ENCODE measurements at places on chromosomes 12 and 14.

DNA sequence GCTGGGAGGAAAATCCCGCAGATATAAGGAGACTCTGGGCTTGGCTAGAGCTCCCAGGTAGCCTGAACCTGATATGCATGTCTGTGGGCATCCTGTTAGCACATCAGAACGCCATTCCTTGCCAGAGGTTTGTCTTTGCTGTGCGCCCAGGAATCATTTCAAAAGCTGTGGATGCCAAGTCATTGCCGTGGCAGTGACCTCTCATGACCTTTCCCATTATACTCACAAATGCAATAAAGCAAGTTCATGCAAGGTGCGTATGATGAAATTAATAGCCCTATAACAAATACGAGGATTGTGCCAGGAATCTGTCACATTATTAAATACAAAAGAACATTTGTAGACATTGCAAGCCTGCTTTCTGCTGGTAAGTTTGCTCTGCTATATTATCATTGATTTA is 229.1 kb upstream of the PELI2 start:
- no peak overlapping the region for H3K27ac ChIP-seq
- H3K4me3 ChIP-seq: no peak overlapping the region
- H3K4me1 ChIP-seq: no peaks in the 10 kb centered on the region
- H3K36me3 ChIP-seq: no peaks in the 10 kb centered on the region

DNA sequence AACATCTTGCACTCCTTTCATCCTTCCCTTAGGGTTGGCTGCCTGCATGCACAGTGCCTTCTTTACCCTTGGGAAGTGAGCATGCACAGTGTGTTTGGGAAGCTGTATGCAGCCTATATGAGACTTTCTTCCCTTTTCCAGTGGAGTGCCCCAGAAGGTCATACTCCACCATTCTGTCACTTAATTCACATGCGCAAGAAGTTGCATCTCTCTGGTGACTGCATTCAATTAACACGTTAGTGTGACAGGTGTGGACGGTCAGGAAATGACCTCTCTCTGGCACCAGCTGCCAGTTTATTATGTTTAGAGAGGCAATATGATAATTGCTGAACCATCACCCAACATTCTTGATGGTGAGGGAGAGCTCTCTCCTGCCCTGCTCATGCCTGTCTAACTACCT is 770.0 kb downstream of the FLRT2 start:
- H3K4me3 ChIP-seq: no peak overlapping the region
- H3K27me3 ChIP-seq: no peaks in the 10 kb centered on the region

DNA sequence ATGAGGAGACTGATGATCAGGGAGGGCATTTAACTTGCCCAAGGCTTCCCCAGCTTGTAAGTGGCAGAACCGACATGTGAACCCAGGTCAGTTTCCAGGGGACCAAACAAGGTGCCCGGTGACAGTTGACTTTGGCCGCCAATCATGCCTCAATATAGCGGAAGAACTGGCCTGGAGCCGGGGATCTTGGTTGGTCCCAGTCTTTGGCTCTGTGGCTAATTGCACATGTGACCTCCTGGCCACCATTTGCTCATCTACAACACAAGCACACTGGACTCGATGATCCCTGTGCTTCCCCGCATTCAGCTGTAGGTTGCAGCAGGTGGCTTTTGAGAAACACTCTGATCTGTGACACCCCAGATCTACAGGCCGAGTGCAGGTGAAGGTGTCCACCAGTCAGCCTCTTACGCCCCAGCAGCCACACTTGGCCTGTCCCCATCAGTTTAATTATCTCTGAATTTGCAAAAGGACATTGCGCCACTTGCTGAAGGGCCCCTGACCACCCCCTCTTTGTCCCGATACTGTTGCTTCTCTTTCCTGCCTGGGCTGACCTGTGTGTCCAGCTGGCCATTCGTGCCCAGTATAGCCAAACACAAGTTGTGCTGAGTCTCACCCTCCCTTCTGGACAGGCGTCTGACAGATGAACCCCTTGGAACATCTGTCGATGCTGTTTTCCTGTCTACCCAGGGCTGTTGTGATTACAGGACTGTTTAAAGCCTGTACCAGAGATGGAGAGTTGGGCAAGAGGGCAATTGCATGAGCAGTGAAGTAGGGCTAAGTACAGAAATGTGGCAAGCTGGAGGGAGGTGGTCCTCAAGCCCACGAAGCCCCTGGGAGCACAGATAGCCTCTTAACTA is 14.1 kb downstream of the ACACB start:
- no peaks in the 10 kb centered on the region for H3K36me3 ChIP-seq
- no peak overlapping the region for H3K4me3 ChIP-seq
- DNase-seq: no peak
- no peaks in the 10 kb centered on the region for H3K27me3 ChIP-seq

DNA sequence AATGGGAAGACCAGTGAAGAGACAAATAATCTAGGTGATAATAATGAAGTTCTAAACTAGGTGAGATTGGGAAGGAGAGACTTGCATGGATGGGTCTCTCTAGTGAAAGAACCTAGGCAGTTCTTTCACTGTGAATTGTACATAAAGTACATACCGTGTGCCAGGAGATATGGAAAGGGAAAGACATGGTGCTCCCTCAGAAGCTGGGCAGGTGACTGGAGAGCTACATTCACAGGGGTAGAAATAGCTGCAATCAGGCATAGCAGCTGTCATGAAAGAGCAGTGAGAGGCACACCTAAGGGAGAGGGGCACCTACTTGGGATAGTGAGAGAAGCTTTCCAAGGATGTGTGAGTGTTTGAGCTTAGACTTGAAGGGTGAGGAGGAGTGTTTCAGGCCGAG is 9.3 kb downstream of the STK38L start:
- H3K4me3 ChIP-seq: no peak overlapping the region
- H3K27ac ChIP-seq: no peak overlapping the region
- no peak for DNase-seq
- no peaks in the 10 kb centered on the region for H3K4me1 ChIP-seq
- H3K27me3 ChIP-seq: no peaks in the 10 kb centered on the region

DNA sequence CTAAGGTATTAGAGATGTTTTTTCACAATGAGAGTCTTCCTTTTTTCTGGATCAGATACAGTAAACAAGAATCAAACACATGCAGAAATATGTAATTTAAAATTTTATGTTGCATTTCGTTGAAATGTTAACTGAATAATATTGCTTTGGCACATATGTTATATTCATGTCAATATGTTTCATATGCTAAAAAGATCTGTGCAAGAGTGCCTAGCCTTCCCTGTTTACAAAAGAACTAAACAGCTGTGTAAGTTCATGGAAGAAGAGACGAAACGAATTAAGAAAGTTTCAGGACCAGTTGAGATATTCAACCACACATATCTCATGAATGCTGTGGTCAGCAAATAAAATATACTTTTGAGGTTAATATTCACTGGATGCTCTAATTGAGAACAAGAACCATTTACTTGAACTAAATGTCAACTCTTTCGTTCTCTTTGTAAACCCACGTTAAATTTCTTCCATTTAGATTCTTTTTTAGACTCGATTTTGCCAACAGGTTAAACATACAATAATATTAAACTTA is 289.5 kb downstream of the FOXG1 start:
- H3K27me3 ChIP-seq: no peaks in the 10 kb centered on the region
- no peaks in the 10 kb centered on the region for H3K4me1 ChIP-seq
- DNase-seq: no peak
- H3K36me3 ChIP-seq: no peaks in the 10 kb centered on the region

DNA sequence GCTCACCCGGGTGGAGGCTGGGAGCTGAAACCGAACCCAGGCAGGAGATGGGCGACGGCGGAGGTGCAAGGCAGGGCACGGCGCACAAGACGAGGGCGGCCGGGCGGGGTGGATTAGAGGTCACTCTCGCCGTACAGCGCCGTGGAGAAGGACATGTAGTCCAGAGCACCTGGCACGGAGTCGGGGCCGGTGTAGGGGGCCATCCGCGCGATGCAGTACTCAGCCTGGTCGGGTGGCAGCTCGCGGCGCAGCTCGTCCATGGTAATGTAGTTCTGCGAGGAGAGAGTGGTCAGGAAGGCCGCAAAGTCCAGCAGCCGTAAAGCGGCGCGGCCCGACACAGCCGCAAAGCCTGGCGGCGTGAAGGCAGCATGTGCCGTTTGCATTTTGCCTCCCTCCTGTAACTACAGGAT is 81.9 kb upstream of the ZFP36L1 start:
- no peak overlapping the region for H3K4me3 ChIP-seq
- peaks cover 46% of the 10 kb centered on the region for H3K36me3 ChIP-seq
- no peak overlapping the region for H3K27ac ChIP-seq
- no peak for DNase-seq

DNA sequence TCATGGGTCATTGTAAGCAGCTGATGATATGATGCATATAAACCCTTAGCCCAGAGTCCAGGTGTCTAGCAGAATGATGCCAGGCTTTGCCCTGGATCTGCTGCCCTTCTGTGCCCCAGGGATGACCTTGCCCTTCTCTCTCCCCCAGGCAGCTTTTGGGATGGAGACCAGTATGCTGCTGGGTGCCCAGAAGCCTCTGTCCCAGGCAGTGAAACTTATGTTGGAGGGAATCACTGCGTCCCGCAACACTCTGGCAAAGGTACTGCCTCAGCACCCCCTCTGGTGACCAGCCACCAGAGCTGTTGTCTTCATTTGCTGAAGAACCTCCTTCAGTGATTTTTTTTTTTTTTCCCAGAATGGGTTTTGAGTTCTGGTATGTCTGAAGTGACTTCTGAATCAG is 23.3 kb downstream of the CYP46A1 start:
- no peak overlapping the region for H3K4me3 ChIP-seq
- no peaks in the 10 kb centered on the region for H3K4me1 ChIP-seq
- no peaks in the 10 kb centered on the region for H3K27me3 ChIP-seq
- peaks cover 3% of the 10 kb centered on the region for H3K36me3 ChIP-seq

DNA sequence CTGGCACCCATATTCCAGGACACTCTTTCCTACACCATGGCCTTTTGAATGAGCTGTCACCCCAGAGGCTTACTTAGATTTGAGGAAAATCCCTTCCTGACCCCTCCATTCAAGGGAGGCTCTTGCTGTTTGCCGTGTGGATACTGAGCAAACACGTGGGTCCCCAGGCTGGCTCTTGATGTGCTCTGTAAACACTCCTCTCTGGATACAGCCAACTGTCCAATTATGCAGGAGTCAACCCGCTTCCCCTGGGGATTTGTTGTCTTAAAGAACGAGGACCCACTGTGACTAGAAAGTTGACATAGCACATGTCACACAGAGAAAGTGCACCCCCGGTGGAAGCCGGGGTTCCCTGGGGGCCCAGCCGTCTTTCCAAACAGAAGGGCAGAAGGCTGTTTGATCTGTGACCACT is 75.8 kb upstream of the CEP83 start:
- H3K4me1 ChIP-seq: no peaks in the 10 kb centered on the region
- no peak for DNase-seq
- no peak overlapping the region for H3K4me3 ChIP-seq
- H3K27ac ChIP-seq: no peak overlapping the region
- no peaks in the 10 kb centered on the region for H3K36me3 ChIP-seq

- H3K36me3 ChIP-seq: peaks cover 25% of the 10 kb centered on the region
- no peaks in the 10 kb centered on the region for H3K27me3 ChIP-seq
- DNase-seq: no peak
- no peak overlapping the region for H3K27ac ChIP-seq
- no peak overlapping the region for H3K4me3 ChIP-seq
Measured at GRCh38 chr14:92711976-92712653, 36.3 kb downstream of the LGMN start.
